Small intestine (tissue), 16 donors: ENCODE measurements at places on chromosomes 3 and 15.
A peak's percentile ranks its signal among the peaks of the same experiment; 100 is the strongest.

DNA sequence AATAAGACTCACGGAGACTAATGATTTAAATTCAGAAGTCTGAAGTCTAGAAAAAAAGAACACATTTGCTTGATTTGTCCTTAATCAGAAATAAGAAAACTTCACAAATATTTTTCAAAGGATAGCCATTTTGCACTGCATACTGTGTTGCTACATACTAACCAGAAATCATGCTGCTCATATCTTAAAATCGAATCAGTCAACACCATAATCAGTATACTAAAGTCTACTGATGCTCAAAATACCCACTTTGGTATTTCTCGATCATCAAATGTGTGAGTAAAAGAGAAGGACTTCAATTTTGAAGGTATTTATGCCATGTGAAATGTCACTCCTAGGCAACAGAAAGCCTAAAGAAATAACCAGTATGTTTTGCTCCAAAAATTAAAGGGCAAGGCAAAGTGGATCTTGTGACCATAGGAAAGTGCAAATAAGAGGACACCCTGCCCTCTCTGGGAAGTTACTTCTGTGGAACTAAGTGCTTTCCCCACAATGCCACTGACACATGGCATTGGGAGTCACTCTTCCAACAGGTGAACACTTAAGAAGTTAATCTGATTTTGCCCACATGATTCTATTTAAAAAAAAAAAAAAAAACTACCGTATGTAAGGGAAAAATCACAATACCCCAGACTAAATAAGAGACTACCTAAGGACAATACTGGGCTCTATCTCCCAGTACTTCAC, 2.7 kb downstream of the LRIG1 start:
- DNase-seq: peak; percentile 32

GRCh38 chr3:185534511-185534910, 17.9 kb downstream of the LIPH start:
- peak; percentile 39 for DNase-seq

DNA sequence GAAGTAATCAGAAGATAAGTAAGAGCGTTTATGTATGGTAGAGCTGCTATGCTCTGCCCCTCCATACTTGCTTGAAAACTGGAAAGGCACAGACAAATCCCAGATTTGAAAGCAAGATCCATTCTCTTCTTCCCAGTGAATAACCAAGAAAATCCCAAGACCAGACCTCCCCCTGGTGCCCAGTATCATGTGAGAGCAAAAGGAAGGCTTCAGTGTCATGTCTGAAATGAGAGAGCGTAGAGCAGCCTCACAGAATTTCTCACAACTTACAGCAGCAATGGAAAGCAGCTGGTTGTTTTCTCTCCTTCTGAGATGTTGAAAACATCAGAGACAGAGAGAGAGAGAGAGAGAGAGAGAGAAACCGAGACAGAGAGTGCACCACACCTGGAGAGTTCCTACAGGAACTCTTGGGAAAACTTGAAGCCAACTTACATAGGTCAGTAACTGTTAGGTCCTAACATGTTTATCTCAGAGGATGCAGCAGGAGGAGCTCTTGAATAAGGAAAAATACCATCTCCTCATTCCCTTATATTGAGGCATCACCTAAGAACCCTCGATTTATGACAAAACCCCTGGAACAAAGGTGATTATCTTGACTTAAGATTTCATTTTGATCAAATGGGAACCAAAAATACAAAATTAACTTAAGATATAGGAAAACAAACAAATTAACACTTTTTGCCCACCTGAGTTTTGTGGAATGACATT, 273.3 kb downstream of the NSUN3 start:
- DNase-seq: peak; percentile 52

GRCh38 chr15:62068810-62069167, 2.0 kb downstream of the C2CD4A start:
- DNase-seq: peak; percentile 25

DNA sequence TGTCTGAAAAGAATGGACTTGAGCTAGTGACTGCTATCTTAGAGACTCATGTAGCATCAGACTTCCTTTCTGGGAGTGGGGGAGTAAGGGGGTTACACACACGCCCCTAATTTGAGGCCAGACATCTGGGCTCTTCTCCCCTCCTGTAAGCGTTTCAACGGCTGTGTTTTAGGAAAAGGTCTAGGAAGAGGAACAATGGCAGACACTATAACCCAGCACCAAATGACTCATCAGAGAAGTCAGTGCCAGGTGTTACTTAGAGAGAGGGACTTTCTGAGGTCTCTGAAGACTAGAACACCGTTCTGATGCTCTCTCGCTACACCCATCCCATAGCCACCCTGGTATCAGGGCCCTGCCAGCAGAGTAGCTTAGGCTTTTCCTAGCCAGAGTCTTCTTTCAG, 65.5 kb downstream of the SSUH2 start:
- no peak for DNase-seq

- DNase-seq: no peak
These were observed 88.1 kb downstream of the ZIC1 start for GRCh38 chr3:147497286-147497685.

DNA sequence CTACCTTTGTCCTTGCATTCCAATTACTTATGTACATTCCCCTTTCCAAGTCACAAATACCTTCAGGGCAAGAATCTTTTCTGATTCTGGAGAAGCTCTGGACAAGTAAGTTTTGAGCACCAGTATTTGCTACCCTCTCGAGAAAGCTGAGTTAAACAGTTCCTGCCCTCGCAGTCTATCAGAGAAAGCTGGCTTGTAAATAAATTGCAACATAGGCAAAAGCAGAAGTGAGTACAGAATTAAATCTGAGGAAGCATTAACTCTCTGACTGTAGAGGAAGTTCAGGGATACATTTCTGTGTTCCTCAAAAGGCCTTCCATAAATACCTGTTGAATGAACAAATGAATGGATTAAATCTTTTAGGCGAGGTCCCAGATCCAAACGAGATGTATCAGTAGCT, 1.2 kb downstream of the OSBPL11 start:
- DNase-seq: peak; percentile 53

- no peak for DNase-seq
These were observed 89.7 kb upstream of the PHLDB2 start for GRCh38 chr3:111769110-111769991.

- no peak for DNase-seq
These were observed 1.8 kb upstream of the CCR9 start for GRCh38 chr3:45884368-45885201.

GRCh38 chr3:69235882-69236281, 113.5 kb upstream of the LMOD3 start:
- no peak for DNase-seq
